ENCODE measurements at places on chromosomes 16 and 17.
A peak's percentile ranks its signal among the peaks of the same experiment; 100 is the strongest.

- no peak for DNase-seq
Observed at GRCh38 chr16:88194397-88195268, 188.1 kb upstream of the ZNF469 start.

DNA sequence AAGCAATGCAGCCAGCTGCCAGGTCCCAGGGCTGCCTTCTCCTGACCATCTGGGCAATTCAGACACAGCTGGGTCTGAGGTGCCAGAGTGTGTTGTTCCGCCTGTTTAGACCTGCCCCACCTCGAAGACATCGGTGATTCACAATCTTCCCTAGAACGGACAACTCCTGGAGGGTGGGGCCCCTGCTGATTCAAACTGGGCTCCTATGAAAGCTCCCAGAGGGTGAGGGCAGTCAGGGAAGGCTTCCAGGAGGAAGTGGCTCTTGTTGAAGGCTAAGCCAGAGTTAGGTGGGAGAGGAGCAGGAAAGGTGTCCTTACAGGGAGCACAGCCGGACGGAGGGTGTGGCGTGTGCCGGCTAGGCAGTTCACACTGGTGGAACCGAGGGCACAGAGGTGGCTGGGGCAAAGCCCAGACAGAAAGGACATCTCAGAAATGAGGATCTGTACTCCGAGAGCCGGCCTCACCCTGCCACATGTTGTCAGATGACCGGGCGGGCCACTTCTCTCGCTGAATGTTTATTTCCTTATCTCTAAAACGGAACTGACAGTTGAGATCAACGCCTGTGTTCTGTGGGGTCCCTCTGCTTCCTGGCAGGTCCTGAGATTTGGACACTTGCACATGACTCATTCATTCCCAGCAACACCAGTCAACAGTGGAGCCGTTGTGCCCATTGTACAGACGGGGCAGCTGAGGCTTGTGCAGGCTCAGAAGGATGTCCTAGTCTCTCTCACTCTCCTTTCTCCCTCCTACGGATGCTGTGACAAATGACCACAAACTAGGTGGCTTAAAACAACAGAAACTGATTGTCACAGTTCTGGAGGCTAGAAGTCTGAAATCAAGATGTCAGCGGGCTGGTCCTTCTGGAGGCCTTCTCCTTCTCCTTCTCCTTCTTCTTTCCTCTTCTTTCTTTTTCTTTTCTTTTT lies 26.9 kb upstream of the LITAF start:
- peak; percentile 32 for DNase-seq

GRCh38 chr16:79599256-79599836 lies 1.2 kb downstream of the MAF start:
- DNase-seq: no peak

DNA sequence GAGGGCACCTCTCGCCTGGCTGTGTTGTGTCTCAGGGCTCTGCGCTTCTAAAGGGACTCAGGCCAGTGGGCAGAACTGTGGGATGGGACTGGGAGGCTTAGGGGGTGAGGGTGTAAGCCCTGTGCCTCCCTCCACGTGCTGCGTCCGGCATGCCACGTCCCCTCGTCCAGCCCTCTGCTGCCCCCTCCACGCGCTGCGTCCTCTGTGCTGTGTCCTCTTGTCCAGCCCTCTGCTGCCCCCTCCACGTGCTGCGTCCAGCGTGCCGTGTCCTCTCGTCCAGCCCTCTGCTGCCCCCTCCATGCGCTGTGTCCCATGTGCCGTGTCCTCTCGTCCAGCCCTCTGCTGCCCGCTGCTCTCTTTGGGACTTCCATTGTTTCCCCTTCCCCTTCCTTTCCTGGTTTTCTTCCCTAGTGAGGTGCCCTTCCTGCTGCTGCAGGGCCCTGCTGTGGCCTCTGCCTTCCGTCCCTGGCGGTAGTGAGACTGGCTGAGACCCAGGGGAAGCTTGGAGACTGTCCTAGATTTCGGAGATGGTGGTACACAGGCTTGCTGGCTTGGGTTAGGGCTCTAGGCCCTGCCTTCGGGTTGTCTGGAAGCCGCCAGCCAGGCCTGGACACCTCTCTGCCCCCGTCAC lies 6.4 kb upstream of the ZNF750 start:
- no peak for DNase-seq

- DNase-seq: no peak
Observed at GRCh38 chr17:39919087-39919683, 750 bp upstream of the GSDMB start.

- DNase-seq: no peak
Observed at GRCh38 chr16:49932434-49932833, 76.5 kb upstream of the ZNF423 start.

DNA sequence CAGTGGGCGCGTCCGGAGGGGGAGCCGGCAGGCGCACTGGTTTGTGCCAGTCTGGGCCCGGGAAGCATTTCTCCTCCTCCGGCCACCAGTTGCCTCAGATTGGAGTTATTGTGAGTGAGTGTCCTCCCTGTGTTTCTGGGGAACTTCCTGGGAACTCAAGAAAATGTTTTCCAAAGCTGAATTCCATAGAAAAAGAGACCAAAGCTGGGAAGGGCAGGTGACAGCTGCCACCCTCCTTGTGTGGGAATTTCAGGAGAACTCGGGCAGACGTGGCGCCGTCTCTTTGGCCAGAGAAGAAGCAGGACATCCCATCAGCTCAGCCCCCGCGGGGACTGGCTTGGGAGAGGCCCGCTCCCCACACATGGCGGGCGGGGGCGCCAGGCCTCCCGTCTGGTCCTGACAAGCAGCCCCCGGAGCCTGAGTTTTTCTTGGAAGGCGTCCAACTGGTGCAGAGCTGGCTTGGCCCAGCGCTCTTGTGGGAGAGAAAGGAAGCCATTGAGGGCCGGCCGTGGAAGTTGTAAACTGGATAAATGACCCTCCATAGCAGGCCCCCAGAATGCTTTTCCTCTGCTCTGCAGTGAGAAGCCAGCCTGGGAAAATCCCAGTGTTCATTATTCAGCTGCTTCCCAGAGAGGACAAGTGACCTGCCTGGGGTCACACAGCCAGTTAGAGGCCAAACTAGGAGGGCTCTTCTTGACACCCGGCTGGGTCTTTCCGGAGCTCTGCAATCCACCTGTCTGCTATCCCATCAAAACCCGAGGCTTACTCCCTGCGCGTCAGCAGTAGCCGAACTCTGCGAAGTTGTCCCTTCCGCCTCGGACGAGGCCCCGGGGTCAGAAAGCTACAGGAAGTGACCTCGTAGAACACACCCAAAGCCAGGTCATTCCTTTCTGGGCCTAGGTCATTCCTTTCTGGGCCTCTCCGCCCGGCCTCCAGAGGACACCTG lies 39.2 kb upstream of the GSE1 start:
- no peak for DNase-seq

- DNase-seq: no peak
Observed at GRCh38 chr16:80250381-80250780, 290.4 kb upstream of the DYNLRB2 start.

DNA sequence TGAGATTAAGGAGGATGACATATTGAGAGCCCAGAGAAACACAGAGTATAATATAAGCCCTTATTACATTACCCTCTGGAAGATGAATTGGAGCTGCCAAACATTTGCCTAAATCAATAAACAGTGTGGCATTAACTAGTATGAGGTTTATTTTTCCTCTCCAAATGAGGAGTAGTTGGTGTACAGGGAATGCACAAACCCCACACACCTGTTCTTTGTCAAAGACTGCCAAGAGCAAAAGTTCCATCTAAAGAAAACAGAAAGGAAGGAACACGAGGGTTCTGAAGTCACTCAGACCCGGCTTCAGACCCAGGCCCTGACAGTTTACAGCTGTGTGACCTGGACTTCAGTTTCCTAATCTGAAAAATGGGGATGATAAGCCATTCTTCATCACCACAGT lies 138.1 kb downstream of the SHISA9 start:
- no peak for DNase-seq

GRCh38 chr16:75847172-75847571 lies 120.9 kb upstream of the CPHXL start:
- no peak for DNase-seq

GRCh38 chr16:88886845-88887521 lies 20.5 kb upstream of the PABPN1L start:
- no peak for DNase-seq

DNA sequence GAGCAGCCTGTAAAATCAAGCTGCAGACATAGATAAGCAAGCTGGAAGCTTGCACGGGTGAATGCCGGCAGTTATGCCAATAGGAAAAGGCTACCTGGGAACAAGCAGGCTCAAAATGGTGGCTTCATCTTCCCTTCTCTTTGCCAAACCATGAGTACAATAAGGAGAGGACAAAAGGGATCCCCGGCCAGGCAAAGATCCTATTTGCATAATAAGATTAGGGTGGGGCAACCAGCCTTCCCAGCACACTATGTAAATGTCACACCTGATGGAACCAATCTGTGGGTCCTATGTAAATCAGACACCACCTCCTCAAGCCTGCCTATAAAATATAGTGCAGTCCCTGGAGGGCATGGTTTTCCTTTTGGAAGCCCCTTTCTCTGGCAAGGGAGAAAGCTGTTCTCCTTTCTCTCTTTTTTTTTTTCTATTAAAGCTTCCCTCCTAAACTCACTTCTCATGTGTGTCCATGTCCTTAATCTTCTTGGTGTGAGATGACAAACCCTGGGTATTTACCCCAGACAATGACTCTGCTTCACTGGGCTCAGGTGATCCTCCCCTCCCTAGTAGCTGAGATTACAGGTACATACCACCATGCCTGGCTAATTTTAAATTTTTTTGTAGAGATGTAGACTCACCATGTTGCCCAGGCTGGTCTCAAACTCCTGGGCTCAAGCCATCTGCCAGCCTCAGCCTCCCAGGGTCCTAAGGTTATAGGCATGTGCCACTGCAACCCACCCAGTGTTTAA lies 44.2 kb downstream of the PSMD12 start:
- DNase-seq: no peak

DNA sequence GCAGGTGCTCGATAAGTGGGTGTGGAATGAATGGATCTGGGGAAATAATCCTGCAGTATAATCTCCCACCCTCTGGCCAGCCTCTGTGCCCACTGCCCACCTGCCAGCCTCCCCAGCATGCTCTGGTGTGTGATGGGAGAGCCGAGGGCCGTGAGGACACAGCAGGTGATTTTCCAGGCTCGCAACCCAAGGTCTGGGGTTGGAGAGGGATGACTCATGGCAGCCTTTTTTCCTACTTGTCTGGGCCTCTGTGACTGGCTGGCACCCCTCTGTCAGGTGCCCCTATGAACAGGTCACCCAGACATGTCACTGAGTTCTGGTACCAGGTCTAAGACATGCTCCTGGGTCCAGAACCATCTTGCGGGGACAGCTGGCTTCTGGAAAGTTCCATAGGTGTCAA lies 385.7 kb upstream of the TNRC6C start:
- no peak for DNase-seq

- DNase-seq: no peak
Observed at GRCh38 chr16:59148056-59148768, 414.1 kb upstream of the GOT2 start.

GRCh38 chr16:82061861-82062525 lies 26.9 kb downstream of the HSD17B2 start:
- peak; percentile 4 for DNase-seq

- DNase-seq: no peak
Observed at GRCh38 chr17:14760212-14760611, 459.3 kb downstream of the HS3ST3B1 start.

DNA sequence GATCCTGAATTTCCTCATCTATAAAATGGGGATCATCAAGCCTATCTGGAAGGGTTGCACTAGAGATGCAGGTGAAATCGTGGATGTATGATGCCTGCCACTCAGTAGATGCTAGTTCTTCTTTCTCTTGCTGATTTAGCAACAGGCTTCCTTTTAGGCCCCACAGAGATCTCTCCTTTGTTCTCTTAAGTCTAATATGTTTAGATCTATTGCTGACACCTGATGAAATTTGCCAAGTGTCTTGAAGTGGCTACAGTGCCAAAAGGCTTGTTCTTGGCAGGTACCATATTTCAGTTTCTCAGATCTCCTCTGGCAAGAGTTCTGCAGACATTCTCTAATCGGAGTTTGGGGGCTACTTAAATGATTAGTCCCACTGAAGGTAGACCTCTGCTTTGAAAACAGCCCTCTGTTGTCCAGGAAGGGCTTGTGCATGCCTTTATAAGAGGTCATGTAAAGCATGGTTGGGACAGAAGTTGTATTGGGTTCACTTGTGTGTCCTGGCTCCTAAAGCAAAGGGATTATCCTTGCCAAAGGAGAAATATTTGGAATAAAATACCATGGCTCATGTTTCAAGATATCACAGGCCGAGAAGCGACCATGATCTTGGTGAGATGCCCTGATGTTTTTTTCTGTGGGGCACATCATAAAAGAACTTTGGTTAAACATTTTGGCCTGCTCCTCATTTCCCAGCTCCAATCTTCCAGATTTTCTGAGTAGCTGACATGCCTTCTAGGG lies 234.0 kb downstream of the MSI2 start:
- DNase-seq: no peak

DNA sequence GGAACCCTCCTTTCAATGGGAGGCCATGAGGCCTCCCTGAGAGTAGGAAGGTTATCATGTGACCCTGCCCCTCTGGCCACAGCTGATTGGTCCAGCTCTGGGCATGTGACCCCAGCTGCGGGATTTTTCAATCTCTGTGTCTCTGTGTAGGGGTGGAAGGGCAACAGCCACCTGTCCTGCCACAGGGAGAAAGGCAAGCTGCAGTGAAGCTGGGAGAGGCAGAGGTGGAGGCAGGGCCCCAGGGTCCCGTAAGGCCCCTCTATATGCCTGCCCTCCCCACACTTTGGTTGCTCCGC lies 10.9 kb downstream of the DNAAF8 start:
- DNase-seq: no peak

DNA sequence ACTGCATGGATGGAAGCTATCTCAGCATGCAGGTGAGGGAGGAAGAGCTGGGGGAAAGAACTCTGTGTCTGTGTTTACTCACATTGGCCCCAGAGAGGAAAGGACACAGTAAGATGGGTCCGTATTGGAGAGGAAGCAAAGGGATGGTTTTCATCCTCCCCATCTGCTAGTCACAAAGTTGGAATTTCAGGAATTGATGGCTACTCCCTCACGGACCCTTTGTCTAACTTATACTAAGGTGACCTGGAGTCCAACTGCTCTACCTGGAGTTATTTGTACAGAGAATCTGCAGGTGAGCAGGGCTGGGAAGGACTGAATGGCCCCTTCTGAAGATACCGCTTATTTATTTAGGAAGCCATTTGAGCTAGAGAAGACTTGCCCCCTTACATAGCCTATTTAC lies 55.1 kb downstream of the WNT3 start:
- DNase-seq: no peak

DNA sequence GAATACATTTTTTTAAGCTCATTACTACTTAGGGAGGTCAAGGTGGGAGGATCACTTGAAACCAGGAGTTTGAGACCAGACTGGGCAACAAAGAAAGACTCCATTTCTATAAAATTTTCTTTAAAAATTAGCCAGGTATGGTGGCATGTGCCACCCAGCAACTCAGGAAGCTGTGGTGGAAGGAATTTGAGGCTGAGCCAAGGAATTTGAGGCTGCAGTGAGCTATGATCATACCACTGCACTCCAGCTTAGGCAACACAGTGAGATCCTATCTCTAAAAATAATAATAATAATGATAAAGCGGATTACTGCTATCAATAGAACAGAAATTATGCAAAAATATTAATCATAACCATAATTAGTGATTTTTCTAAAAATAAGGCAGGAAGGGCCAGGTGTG lies 170.3 kb downstream of the COPRS start:
- DNase-seq: no peak

GRCh38 chr17:72093707-72094106 lies 27.1 kb upstream of the SOX9 start:
- DNase-seq: no peak

Data from CD4-positive, alpha-beta T cell treated with Interleukin-2 at 100 ng/mL for 4 hours (primary cell).